ENCODE measurements at places on chromosomes 1 and 21.

DNA sequence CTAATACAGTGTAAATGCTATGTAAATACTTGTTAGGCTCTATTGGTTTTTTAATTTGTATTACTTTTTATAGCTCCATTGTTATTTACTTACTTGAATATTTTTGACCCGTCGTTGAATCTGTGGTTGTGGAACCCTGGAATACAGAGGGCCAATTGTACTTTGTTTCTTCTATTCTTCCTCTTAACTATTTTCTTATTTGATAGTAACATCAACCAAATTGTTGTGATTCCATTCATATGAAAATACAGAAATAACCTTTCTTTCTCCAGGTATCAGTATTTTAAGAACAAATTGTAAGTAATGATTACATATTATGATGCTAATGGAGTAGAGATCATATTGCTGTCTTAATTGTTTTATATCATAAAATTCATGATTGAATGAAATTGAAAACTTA is 73.7 kb downstream of the FNBP1L start:
- peaks cover 3% of the 10 kb centered on the region for H3K4me1 ChIP-seq
- DNase-seq, result no peak
- no peak overlapping the region for H3K27ac ChIP-seq
- no peak overlapping the region for H3K4me3 ChIP-seq
- peaks cover 2% of the 10 kb centered on the region for H3K36me3 ChIP-seq

DNA sequence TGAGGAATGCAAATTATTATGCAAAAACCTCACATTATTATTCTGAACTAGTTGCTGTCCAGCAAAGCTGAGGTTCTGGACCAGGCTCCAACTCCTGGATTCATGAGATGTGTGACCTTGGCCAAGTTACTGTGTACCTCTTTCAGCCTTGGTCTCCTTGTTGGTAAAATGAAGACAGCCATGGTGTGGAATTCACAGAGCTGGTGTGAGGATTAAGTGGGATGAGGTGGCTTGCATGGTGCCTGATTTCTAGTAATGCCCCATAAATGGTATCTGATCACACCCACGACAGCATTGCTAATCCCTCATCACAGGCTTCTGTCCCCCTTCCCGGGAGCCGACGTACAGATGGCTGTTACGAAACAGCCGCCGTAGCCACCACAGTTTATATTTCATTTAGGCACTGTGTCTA is 59.6 kb downstream of the PGBD5 start:
- peaks cover 5% of the 10 kb centered on the region for H3K27me3 ChIP-seq
- no peak overlapping the region for H3K4me3 ChIP-seq
- no peak for DNase-seq
- H3K36me3 ChIP-seq, result no peaks in the 10 kb centered on the region
- no peaks in the 10 kb centered on the region for H3K4me1 ChIP-seq
- H3K27ac ChIP-seq, result no peak overlapping the region

DNA sequence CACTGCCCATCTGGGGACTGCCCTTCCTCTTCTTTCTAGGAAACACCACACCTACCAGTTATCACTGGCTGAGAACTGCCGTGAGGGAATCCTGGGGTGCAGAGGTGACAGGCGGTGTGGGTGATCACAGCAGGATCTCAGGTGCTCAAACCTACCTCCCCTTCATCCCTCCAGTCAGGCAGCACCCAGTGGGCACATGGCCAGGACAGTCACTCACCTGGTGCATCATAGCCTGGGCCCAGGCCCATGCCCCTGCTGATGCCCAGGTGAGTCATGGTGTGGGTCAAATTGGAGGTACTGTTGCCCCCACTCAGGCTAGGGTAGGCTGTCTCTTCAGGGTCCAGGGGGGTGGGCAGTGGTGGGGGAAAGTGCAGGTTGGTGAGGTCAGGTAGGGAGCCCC is 5.3 kb upstream of the DENND4B start:
- H3K36me3 ChIP-seq, result peaks cover 42% of the 10 kb centered on the region
- no peak for DNase-seq
- no peak overlapping the region for H3K4me3 ChIP-seq
- no peak overlapping the region for H3K27ac ChIP-seq
- H3K27me3 ChIP-seq, result no peaks in the 10 kb centered on the region

GRCh38 chr1:247906504-247907047 is 11.2 kb downstream of the OR2W3 start:
- peaks cover 15% of the 10 kb centered on the region for H3K4me1 ChIP-seq
- H3K36me3 ChIP-seq, result peaks cover 4% of the 10 kb centered on the region
- H3K4me3 ChIP-seq, result peak overlapping the region; percentile 79
- peaks cover 3% of the 10 kb centered on the region for H3K27me3 ChIP-seq
- DNase-seq, result no peak

DNA sequence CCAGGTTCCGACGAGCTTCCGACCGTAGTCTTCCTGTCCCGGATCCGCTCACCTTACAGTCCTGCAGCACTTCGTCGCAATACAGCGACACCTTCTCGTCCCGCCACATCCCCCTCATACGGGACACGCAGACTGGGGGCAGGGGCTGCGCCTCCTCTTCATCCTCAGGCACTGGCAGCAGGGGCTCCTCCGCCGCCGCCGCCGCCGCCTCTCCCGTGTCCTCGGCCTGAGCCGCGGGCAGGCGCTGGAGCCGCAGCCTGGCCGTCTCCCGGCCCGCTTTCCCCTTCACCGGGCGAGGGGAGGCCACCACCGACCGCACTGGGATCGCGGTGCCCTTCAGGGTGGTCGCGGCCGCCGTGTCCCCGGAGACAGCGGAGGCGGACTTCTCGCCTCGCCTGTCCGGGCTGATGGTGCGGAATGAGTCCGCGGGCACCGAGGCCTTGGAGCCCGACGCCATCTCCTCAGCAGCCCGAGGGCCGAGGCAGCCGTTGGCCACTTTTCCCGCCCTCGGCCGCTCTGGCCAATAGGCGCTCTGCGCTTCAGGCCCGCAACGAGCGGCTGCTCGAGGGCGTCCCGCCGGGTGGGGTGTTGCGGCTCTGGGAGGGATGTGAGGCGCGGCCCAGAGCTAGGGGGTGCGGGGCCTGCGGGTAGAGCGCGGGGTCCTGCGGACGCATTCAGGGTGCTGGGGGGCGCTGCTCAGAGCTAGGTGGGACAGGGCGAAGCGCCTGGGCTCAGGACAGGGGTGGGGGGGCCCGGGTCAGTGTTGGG is at the start of gene SHCBP1L:
Gene SHCBP1L (minus strand): TSS at position 490 of the 768 bp plus-strand sequence. CDS start 33 bp downstream, at position 457.
- no peaks in the 10 kb centered on the region for H3K4me1 ChIP-seq
- H3K27me3 ChIP-seq, result peaks cover 5% of the 10 kb centered on the region
- no peaks in the 10 kb centered on the region for H3K36me3 ChIP-seq

DNA sequence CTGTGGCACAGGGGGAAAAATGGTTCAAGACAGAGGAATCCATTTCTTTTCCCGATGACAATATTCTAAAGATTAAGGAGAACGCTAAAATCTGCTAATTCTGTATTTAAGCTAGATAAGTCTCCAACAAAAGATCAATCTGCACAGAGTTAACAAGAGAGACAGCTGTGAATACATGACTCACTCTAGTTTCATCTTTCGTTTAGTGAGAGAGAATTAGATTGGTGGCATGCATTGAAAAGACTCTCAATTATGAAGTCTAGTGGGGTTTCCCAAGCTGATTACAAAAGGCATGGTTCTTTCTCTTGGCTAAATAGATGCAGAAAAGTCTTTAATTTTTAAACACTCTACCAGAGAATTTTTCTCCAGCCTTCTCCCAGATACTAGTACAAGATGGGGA is 34.4 kb downstream of the CAPN9 start:
- no peaks in the 10 kb centered on the region for H3K36me3 ChIP-seq
- H3K4me1 ChIP-seq, result no peaks in the 10 kb centered on the region
- peaks cover 5% of the 10 kb centered on the region for H3K27me3 ChIP-seq
- no peak overlapping the region for H3K27ac ChIP-seq
- DNase-seq, result no peak
- no peak overlapping the region for H3K4me3 ChIP-seq

- no peak overlapping the region for H3K27ac ChIP-seq
- H3K27me3 ChIP-seq, result peaks cover 12% of the 10 kb centered on the region
- H3K4me1 ChIP-seq, result peaks cover 5% of the 10 kb centered on the region
- H3K36me3 ChIP-seq, result no peaks in the 10 kb centered on the region
- DNase-seq, result no peak
- no peak overlapping the region for H3K4me3 ChIP-seq
These were observed 4.0 kb upstream of the AGBL4 start for GRCh38 chr1:50027794-50028193.

DNA sequence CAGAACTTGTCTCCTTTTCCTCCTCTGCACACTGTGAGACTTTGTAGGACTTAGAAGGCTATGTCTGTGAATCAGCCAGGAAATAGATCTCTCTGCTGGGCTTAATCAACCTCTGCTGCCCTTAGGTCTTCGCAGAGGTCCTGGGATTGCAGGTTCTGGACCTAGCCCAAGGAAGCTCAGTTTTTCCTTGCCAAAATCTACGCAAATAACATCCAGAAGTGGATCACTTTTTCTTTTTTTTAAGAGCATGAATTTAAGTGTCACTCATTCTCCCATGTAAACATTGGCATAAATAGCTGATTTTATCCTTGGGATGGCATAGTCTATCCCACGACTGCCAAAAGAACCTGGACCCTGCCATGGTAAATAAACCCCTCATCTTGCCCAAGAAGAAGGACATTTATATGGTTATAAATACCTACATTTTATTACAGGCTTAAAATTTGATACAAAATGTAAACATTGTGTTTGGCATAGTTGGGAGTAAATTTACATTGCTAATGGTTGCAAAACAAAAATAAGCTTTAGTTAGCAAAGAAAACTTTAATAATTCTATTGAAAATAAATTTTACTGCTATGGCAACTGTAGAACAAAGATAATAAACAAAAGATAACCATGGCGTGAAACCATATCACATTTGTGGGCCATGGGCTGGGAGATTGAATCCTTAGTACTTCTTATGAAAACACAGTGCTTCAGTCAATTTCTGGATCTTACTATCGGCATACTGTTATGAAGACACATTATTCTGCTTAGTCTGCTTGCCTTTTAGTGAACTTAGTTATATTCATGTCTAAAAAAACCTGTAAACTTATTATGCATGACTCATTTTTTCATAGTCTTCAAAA is 24.5 kb upstream of the DISC1 start:
- H3K36me3 ChIP-seq, result no peaks in the 10 kb centered on the region
- no peak overlapping the region for H3K27ac ChIP-seq
- no peak overlapping the region for H3K4me3 ChIP-seq
- no peaks in the 10 kb centered on the region for H3K27me3 ChIP-seq

All from memory B cell (primary cell).